ENCODE measurements at places on chromosomes 6 and 20. TPM values are rescaled to one million over a fixed set of nuclear protein-coding genes. Genes with fewer than 3 reads are reported as not detected.
A peak's percentile ranks its signal among the peaks of the same experiment; 100 is the strongest.

The RSPO3 gene
- total RNA-seq = 7.9 TPM

The ENPP4 gene
- 0.99 TPM for total RNA-seq

The ELOVL4 gene
- 6.4 TPM for total RNA-seq

The MTCH1 gene
- 160 TPM for total RNA-seq

The MED23 gene
- 34.7 TPM for total RNA-seq

The OR2H1 gene
- not detected for total RNA-seq

The TGM3 gene
- 0.08 TPM for total RNA-seq

The KIAA0408 gene
- 12.8 TPM for total RNA-seq

The NKX2-4 gene
- not detected for total RNA-seq

The SNHG17 gene
- total RNA-seq = 7.4 TPM

The FAM83B gene
- 0.09 TPM for total RNA-seq

The CLPSL1 gene
- not detected for total RNA-seq

- no peak for DNase-seq
These were observed 266.0 kb upstream of the CITED2 start for GRCh38 chr6:139640448-139640847.

- DNase-seq = no peak
These were observed 207.8 kb downstream of the KHDC1L start for GRCh38 chr6:73017476-73017875.

DNA sequence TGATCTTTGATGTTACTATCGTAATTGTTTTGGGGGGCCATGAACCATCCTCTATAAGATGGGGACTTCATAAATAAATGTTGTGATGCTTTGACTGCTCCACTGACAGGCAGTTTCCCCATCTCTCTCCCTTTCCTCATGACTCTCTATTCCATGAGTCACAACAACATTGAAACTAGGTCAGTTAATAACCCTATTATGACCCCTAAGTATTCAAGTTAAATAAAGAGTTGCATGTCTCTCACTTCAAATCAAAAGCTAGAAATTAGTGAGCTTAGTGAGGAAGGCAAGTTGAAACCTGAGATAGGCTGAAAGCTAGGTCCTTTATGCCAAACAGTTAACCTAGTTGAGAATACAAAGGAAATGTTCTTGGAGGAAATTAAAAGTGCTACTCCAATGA is 491.0 kb downstream of the HAO1 start:
- DNase-seq = no peak

GRCh38 chr6:36266913-36267644 is 2.8 kb upstream of the PNPLA1 start:
- peak; percentile 35 for DNase-seq

DNA sequence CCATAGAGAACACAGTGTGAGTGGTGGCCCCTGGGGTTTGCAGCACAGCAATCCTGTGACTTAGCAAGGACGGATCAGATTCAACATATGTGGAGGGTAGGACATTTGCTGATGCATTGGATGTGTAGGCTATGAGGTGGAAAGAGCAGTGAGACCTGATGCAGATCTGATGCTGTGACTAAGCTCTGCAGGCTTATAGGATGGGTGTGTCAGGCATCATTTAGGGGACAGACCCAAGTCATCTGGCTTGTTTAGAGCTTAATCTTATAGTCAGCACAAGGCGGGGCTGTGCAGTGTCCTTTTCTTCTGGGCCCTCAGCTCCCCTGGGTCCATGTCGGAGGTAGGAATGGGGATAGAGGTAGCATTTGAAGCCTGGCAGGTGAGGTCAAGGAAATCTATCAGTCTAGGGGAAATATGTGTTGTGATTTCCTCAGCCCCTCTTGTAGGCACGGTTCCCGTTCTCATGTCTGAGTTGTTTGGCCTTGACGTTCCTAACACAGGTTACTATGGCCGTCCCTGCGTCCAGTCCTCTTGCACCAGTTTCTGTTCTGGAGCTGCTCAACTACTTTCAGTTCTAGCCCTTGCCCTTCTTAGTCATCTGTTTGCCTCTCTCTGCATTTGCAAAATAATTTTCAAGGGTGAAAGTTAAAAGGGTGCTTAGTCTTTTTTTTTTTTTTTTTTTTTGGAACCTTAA is 15.6 kb upstream of the MAPRE1 start:
- no peak for DNase-seq

- DNase-seq = no peak
These were observed at the start of gene ALDH8A1 for GRCh38 chr6:134949927-134950326. Gene ALDH8A1 (minus strand): TSS chr6:134950101. CDS start chr6:134950053, 48 bp downstream.

DNA sequence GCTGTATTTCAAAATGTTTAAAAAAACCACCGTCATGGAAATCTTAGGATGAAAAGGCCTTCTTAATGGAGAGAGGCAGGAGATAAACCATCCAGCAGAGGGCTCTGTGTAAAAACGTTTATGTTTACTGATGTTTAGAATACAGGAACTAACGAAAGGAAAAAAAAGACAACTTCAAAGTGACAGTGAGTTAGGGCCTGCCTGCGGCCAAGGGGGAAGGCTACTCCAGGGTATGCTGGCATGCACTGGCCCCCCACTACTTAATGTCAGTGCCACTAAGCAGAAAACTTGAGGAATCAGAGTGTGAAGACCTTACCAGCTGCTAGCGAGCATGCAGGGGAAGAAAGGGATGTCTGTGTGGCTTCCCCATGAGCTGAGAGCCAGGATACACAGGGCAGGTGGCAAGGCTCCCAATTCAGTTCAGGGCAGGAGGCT is 47.7 kb downstream of the AKAP7 start:
- peak; percentile 59 for DNase-seq

- DNase-seq = peak; percentile 6
These were observed 344.2 kb upstream of the SULF2 start for GRCh38 chr20:48129345-48129942.

- DNase-seq = peak; percentile 40
These were observed 107.7 kb upstream of the FOXC1 start for GRCh38 chr6:1502041-1502440.

GRCh38 chr6:1821164-1821512 is 211.4 kb downstream of the FOXC1 start:
- no peak for DNase-seq

DNA sequence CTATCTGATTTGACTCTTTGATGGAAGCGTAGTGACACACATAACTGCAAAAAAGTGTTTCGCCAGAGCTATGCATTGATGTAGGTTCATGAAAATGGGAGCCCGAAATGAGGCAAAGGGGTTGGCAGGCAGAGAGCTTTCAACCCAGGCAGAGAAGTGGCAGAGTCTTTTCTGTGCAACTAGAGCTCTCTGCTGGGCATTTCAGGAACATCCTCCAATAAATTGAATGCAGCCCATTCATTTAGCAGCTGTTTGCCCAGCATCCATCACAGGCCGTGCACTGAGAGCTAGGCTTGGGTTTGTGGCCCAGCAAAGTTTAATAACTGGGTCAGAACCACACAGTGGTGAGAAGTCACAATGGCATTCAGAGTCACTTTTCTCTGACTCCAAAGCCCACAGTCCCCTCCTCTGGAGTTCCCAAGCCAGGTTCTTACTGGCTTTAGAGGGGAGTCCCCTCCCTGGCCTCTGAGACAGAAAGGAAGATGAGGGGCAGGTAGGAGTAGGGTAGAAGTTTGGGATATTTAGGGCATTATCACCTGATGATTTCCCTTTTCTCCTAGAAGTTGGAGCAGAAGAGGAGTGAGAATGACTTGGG is 31.8 kb upstream of the ELMO2 start:
- DNase-seq = peak; percentile 47

DNA sequence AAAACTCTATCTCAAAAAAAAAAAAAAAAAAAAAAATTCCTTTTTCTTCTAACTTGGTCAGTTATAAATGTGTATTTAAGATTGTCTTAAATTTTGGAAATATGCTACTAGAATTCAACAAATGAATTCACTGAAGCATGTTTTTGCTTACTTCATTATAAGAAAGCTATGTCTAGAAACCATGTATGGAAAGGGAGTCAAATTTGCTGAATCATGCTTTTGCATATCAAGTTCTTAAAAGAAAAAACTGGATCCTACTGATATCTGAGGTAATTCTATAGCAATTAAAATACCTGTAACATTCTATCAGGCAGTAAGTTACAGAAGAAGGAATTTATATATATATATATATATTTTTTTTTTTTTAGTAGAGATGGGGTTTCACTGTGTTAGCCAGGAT is 27.7 kb downstream of the AKIRIN2 start:
- no peak for DNase-seq

DNA sequence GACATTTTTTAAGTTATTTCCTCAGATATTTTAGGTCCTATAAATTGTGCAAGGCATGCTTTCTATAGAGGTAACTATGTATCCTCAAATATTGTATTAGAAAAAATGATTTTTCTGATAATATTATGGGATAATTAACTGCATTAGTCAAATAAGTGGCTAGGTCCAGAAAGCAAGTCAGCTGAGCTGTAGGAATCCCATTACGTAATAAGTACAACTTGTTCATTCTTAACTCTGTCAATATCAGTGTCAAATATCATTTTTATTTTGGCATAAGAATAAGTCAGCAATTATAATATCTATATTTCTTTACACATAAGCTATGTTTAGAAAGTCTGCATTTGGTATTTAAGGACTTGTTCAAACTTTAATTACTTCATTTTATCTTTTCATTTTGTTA is 830.9 kb upstream of the GJE1 start:
- no peak for DNase-seq

GRCh38 chr20:36063916-36064657 is 90.5 kb upstream of the EPB41L1 start:
- DNase-seq = no peak

DNA sequence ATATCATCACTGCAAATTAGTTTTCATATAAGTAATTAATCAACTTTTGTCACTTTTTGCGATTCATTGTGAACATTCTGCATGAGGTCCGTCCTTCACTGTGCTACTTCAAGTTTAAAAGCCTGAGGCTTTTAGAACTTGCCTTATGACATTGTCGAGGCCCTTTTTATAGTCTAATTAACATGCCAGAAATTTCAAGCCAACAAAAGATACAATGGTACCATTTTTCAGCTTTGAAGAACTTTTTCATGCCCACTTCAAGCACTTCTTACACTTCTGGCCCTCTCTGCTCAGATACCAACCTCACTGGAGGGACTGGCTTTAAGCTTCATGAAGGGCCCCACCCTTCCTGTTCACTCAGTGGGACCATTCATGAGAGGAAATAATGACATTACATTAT is 323.1 kb downstream of the TPBG start:
- no peak for DNase-seq

- DNase-seq = no peak
These were observed 17.9 kb downstream of the CD40 start for GRCh38 chr20:46135856-46136633.

- no peak for DNase-seq
These were observed 112.0 kb upstream of the SRSF6 start for GRCh38 chr20:43345676-43346075.

- no peak for DNase-seq
These were observed 94.8 kb downstream of the STXBP5 start for GRCh38 chr6:147299035-147299434.

GRCh38 chr20:37915800-37916570 is 13.1 kb downstream of the VSTM2L start:
- DNase-seq = no peak

GRCh38 chr6:90759664-90760063 is 172.8 kb upstream of the MAP3K7 start:
- DNase-seq = no peak

DNA sequence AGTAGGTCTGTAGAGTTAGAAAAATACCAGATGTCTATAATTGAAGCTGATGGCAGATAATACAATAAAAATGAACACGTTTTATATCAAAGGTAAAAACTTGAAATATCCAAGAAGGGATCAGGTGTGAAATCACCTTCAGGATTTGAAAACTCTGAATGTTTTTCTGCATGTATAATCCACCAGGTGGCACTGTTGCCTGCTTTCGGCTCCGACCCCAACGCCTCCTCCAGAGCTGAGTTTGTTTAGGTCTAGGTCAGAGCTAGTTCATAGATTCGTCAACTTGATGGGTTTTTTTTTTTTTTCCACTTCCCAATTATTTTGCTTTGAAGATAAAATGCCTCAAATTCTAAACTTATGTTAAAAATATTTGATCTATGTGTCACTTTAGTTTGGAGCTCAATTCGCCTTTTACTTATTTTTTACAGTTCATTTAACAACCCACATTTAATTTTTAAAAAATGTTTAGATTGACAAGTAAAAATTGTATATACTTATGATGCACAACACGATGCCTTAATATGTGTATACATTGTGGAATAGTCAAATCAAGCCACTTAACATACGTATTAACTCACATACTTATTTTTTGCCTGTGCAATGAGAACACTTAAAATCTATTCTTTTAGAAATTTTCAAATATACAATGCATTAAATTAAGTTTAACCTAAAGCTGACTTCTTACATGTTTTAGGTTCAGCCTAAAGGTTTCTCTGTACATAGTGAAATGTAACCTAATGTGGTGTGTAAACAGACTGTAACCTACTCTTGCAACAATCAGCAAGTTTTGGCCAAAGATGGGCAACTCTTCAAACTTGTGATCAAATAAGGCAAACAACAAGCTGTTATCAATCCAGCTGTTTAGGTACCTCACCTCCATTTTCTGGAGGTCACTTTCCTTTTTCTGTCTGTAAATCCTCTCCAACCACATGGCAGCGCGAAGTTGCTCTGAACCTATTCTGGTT is 39.4 kb upstream of the ENPP4 start:
- peak; percentile 63 for DNase-seq

DNA sequence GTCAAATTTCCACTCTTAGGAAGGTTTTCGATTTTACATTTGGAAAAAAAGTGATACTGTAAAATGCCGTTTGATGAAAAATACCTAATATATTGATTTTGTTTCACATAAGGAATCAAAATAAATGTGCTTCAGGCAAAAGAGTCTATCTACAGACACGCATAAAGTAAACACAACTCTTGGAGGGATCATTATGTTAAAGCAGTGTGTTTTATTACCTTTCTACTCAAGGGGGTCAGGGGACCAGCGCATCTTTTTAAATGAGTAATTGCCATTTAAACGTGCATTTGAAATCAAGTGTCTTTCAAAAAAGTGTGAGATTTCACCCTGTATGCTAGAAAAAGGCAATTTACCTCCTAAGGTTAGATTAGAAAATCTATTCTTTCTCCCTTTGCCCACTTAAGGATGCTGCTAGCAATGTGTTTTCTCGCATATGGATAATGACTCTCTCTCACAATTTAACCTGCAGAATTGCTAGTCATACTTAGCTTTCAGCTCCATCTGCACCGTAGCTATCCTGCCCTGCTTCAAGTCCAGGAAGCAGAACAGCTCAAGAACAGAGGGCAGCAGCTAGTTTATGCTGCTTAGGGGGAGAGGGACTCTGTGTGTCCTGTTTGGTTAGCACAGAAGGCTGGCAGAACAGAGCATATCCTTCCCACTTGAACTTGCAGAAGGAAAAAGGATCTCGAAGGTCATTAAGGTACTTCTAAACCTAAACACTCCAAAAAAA is 35.0 kb downstream of the NKAIN2 start:
- DNase-seq = no peak

DNA sequence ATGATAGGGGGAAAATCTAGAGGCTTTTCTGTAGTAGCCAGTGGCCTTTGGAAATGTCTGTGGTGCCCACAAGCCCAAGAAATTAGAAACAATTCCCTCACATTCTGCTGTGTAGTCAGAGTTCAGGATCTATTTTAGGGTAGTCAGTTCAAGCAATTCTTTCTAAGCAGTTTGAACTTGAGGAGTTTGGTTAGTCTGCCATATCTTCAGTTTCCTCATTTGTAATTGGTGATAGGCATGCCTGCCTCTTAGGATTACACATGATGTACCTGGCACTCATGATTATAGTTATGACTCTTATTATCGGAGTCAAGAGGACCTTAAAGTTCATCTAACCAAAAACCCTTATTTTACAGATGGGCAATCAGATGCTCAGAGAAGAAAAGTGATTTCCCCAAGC is 21.2 kb upstream of the MEP1A start:
- DNase-seq = no peak

GRCh38 chr20:49843770-49844380 is 31.2 kb downstream of the SLC9A8 start:
- DNase-seq = no peak

Measured in fibroblast of the aortic adventitia (primary cell).